ENCODE measurements at places on chromosomes 4 and X.

DNA sequence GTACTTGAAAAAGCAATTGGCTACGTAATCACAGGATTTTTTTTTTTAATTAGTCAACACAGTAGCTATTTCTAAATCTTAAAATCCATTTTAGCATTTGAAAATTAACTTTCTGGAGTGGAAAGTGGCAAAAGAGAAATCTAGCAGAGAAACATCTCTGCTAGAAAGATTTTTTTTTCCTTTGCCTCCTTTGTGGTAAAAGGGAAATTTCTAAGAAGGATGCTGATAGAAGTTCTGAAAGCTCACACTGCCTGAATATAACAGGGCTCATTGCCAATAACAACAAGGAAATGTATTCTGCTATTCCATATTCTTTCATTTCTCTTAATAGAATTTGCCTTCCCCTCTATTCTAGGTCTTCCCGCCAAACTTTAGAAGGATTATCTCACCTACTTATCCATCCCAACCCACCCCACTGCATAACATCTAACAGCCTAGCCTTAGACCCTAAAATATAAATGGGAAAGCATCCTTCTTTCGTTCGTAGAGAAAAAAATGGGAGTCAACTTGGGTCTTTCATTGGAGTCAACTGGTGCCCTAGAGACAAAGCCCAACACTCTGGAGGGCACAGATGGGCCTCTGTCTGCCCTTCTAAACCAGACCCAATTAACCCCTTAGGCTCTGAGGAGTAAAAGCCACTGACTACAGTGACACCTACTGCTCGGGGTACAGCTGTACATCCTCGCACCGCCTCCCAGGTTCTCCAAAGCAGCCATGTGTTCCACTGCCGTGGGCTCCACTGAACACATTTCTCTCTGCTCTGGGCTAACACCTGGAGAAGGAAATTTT is 103.9 kb downstream of the MAML3 start:
- DNase-seq: no peak

DNA sequence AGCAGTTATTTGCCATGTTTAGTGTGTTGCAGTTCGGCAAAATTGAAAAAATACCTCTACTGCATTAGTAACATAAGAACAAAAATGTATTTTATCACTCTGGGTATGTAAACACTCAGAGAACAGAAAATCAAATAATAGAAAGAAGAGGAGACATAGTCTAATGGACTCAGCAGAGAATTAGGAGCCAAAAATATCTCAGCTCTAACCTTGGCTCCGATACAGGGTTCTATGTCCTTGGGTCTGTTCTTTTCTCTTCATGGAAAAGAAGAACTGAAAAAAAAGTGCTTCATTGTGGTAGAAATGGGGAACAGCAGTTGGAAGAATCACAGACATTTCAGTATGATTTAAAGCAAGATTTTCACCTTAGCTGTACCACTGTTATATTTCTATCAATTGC is 240.5 kb upstream of the CXXC4 start:
- no peak for DNase-seq

DNA sequence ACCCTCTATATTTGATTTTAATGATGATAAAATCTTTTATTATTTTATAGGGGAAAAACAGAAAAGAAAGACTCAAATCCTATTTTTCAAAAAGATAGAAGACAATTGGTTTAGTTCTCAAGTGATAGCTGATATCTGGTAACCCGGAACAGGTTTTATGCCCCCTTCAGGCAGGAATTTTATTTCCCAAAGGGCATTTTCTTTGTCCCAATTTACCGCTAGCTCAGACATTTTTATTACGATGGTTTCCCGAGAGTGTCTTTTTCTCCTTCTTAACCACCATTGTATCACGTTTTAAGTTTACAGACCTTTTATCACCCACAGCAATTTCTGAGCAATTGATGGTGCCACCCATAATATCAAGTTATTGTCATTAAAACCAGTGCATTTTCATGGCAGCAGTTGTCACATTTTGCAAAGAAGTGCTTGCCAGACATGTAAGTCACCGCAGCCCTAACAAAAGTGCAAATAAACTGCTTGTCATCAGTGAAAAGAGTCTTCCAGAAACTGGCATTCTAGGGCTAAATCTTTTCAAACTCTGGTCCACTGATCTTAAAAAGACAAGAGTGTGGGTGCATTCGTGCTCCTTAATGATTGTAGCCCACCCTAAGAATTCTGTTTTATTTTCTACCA is 204.8 kb upstream of the VCX start:
- DNase-seq: no peak

DNA sequence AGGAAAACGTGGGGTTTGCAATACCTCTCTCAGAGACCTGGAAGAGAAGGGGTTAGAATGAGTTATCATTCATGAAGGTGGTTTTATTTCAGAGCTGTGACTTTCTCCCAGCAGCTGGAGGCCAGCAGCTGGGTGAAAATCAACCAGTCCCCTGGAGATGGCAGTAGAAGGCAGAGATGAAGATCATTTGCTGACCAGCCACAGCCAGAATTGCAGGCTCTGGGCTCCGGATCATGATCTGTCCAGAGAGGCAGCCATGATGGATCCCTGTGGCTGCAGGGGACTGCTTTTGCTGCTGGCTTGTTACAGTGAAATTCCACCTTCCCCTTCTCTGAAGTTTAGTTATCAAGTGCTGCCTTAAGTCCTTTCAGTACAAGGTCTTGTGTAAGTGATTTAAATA is 46.9 kb upstream of the TAB3 start:
- no peak for DNase-seq

GRCh38 chr4:55184600-55185523 is 59.5 kb upstream of the KDR start:
- DNase-seq: no peak

- DNase-seq: no peak
Observed at GRCh38 chr4:2432004-2432403, 13.2 kb downstream of the CFAP99 start.

- DNase-seq: no peak
Observed at GRCh38 chrX:84118769-84119168, 69.2 kb downstream of the RPS6KA6 start.

DNA sequence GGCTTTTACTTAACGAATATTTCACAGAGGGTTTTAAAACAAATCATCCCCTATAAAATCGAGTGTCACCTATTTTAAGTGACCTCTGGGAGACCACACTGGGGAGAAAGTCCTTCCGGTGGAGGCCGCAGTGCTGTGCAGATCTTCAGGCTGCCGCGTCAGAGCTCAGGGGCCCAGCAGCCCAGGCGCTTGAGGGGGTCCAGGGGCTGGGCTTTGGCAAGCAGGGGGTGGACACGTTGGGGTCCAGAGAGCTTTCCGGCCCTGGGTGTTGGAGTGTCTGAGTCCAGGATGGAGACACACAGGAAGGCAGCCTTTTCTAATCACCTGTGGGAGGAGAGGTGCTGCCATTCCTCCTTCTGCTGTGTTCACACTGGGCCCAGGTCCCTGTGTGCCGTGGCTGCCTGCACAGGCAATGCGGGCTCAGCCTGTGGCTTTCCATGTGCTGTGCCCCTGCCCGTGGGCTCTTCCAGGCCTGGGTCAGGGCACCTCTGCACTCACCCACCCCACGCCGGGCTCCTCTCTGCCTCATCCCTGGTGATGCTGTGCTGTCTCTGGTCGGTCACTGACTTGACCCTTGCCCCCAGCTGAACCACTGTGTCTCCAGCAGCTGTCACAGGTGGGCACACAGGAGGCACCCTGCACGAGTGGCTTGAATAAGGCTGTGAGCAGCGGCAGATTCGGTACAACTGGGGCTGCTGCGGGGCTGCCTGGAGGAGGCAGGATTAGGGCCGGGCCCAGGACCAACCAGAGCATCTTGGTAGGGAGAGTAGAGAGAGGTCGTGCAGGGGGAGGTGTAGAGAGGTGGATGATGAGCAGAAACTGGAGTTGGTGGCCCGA is 10.0 kb downstream of the HTRA3 start:
- DNase-seq: no peak

GRCh38 chrX:55210931-55211677 is 9.0 kb upstream of the PAGE5 start:
- no peak for DNase-seq

Measured in stimulated activated CD8-positive, alpha-beta memory T cell treated with anti-CD3 and anti-CD28 coated beads, Interleukin-7, amount 100 ng/mL, for 1 hour (primary cell).